ENCODE measurements at places on chromosomes 6 and 20. TPM values are rescaled to one million over a fixed set of nuclear protein-coding genes. Genes with fewer than 3 reads are reported as not detected.

The TRIM40 gene
- 0.16 TPM for polyA plus RNA-seq

The TRIM10 gene
- 0.24 TPM for polyA plus RNA-seq

The BEND6 gene
- polyA plus RNA-seq, result 1.1 TPM

The BYSL gene
- polyA plus RNA-seq, result 24.9 TPM

The MLIP gene
- polyA plus RNA-seq, result 0.23 TPM

The RRAGD gene
- polyA plus RNA-seq, result 2.4 TPM
